Fibroblast of villous mesenchyme (primary cell): ENCODE measurements at places on chromosomes 5 and 9.

- no peak for DNase-seq
Measured at GRCh38 chr5:77847814-77848290, 71.7 kb upstream of the TBCA start.

DNA sequence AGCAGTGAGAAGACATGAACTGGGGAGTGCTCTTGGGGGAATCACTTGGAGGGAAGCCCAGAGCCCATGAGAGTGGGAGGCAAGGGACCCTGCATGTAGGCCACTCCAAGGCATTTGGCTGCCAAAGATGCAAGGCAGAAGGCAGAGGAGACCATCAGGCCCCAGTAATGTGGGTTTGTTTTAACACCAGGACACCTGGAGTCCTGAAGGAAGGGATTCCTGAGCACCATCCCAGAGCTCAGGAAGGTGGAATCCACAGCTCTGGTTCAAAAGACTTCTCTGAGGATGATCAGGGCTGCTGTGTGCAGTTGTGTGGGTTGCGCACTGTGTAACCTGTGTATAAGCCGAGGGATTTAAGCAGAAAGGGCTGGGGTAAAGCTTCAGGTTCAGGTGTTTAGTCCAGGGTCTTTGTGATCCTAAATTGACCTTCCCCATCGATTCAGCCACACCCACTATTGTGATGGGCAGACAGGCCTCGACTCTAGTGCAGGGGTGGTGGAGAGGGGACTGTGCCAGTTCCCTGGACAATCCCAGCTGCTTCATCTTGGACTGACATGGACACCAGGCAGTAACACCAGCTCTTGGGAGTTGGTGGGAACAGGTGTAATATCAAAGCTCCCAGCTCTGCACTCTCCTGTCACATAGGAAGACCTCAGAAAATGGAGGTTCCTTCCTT lies 11.0 kb downstream of the B4GALT7 start:
- DNase-seq: no peak

DNA sequence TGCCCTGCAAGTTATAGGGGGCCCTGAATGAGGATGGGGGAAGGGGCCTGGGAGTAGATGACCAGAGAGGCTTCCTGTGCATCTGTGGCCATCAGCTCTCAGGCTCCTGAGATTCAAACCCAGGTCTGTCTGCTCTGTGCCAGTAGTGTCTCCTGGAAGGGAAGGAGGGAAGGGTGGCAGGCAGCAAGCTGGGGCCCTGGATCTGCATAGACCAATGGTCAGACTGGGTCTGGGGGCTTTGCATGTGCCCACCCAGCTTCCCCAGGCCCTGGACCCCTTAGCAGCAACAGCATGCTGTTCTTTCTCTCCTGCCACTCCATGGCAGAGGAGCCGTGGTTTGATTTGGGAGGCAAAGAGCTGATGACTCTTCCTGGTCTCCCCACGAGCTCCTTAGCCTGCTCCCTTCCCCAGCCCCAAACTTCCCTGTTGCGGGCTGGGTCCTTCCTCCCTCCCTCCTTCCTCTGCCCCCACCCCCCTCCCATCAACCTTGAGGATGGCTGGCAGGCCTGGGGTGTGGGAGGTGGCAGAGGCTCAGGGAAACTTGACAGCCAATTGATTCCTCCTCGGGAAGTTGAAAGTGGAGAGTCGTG lies 31.6 kb downstream of the DAB2IP start:
- no peak for DNase-seq

GRCh38 chr5:1392801-1393565 lies 48.1 kb upstream of the CLPTM1L start:
- DNase-seq: no peak

GRCh38 chr9:71607461-71607881 lies 160.8 kb downstream of the CEMIP2 start:
- no peak for DNase-seq

DNA sequence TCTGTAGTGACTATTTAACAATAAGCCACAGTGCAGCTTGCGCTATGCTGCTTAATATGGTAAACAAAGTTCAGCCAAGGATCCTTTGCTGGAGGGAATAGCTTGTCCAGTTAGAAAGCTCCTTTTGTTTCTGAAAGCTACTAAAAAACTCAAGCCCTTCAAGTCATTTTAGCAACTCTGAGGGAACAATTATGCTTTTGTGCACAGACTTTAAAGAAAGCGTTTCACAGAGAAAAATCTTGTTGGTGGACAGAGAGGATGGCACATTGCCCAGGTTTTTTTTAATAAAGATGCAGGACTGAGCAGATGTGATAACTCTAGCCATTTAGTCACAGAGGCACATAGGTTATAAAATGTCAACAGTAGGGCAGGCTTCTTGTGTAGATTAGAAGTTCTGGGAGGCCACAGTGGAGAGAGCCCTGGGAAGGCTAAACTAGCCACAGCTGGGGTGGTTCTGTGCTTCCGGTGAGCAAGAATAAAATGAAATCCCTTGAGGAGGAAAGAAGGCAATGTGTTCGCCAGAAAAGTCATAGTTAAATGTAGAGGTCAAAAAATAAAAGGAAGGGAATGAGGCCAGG lies 63.4 kb downstream of the ALDH7A1 start:
- DNase-seq: no peak

DNA sequence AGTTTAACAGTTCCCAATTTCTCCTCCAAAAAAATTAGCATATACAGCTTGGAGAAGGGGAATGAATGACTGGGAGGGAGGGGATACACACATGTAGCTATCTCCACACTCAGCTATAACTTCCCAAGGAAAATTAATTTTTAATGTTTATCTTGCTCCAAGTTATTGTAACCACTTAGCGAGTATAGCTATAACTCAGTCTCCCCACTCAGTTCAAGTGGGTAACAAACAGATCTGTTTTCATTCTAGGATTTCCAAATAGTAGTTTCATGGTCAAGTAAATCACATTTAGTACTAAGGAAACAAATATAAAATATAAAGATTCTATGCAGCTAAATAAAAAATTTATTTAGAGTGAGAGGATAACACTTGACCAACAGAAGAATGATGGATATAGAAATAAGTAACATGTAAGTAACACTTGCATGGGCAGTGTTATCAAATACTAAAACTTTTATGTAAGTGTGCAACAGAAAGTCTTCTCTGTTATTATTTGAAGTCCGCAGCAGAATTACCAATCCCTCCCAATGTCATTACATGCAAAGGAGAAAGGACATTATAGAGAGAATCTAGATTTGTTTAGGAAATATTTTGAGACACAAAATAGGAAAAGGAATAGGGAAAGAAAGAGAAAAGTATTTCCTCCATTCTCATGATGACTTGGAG lies 10.2 kb upstream of the NFIB start:
- DNase-seq: no peak
